ENCODE measurements at places on chromosomes 6 and 20.

- peak; percentile 85 for DNase-seq
Observed at GRCh38 chr6:109978174-109979032, at the start of gene GPR6. Gene GPR6, plus strand, starts transcription at chr6:109978311. Its CDS starts 802 bp downstream, at chr6:109979113.

DNA sequence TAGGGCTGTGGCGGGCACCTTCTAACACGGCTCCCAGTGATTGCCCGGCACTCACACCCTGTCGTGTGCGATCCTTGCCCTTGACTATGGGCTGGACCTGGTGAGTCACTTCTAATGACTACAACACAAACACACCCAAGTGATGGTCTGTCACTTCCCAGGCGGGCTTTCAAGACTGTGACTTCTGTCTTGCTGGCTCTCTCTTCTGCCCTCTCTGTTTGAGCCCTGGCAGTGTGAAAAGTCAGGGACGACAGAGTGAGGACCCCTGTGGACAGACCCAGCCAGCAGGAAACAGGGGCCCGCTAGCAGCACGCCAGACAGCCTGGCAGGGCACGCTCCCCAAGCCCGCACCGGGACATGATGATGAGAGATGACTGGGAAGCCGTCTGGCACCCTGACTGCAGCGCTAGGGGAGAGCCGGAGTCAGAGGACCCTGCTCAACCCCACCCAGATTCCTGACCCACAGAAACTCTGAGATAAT lies 43.0 kb downstream of the KIF16B start:
- no peak for DNase-seq

GRCh38 chr6:31652925-31653724 lies 664 bp upstream of the BAG6 start:
- peak; percentile 78 for DNase-seq

- no peak for DNase-seq
Observed at GRCh38 chr20:44516491-44516890, 5.4 kb downstream of the SERINC3 start.

GRCh38 chr6:84581494-84582259 lies 182.7 kb downstream of the TBX18 start:
- no peak for DNase-seq

DNA sequence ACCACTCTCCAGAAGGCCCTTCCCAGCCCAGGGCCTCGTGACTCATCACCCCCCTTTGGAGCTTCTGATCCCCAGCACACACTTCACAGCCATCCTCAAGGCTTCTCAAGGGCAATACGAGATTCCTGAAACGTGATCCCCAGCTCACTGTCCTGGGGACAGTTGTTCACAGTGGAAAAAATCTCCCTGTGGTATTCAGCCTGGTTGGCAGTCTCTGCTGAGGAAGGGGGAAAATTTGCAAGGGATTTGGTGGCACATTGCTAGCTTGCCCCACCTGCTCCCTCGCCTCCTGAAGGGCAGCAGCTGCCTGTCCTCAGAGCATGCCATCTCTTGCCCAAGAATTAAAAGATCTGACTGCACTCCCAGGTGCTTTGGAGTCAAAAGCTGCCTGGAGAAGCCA lies 20.7 kb upstream of the PKHD1 start:
- DNase-seq: no peak

- no peak for DNase-seq
Observed at GRCh38 chr6:21615504-21615903, 22.0 kb downstream of the SOX4 start.

DNA sequence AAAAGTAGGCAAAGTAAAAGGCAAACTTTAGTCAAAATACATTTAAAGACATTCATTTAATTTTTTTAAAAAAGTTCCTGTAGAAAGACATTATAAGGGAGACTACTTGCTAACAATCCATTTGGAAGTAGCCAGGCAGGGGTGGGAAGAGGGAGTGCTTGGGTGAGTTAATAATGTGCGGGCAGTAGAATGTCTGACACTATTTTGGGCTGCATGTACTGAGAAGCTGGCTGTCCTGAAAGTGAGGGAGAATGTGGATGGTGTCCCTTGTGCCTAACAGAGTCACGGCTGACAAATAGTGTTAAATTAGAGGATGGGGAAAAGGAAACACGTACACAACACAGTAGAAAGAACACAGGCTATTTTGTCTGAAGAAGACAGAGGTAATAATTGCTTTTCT lies 142.5 kb downstream of the LCA5 start:
- no peak for DNase-seq

DNA sequence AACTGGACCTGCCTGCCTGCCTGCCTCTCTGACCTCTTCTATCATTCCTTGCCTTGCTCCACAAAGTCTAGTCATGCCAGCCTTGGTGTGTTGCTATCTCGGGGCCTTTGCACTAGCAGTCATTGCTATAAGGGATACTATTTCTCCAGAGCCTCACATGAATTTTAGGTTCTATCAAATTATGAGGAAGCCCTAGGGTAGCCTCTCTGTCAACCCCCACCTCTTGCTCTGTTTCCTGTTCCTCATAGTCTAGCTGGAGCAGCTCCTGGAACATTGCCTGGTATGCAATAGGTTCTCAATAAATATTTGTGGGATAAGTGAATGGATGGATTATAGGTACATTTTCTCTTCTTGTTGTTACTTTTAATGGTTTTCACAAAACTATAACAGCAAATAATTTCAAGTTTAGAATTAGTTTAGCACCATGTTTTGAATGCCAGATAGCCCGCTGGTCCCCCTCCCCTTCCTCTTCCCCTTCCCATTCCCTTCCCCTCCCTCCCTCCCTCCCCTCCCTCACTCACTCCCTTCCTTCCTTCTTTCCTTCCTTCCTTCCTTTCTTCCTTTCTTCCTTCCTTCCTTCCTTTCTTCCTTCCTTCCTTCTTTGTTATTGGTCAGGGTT lies 46.9 kb upstream of the DTNBP1 start:
- DNase-seq: no peak

DNA sequence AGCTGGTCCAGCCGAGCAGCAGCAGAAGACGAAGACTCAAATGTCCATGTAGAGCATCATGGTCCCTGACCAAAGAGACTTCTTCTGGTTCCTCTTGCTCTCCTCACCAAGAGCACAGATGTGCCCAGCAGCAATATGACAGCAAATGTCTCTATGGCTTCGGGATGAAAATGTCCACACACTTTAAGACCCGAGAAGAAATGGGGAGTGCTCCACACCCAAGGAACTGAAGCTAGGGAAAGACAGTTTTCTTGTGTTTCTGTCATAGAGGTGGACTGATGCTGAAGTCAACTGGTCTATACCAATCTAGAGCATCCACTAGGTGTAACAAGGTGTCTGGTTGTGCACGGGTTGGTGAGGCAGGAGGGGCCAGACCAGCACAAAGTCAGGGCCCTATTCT lies 4.5 kb upstream of the CPNE1 start:
- DNase-seq: no peak

DNA sequence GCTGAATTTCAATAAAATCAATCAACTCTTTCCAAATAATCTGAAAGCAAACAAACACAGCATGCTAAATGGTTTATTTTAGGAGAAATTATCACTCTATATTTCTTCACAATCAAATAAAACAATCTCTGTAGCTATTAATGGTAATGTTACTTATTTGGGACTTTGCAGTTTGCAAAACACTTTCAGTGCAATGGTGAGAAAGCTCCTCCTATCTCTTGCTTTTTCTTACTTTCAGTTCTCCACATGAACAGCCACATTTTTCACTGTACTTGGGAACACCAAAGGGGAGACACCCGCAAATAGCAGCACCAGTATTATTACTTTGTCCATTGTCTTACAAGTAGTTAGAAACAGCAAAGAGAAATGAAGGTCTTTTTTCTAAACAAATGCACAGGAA lies 92.4 kb downstream of the DST start:
- DNase-seq: no peak

DNA sequence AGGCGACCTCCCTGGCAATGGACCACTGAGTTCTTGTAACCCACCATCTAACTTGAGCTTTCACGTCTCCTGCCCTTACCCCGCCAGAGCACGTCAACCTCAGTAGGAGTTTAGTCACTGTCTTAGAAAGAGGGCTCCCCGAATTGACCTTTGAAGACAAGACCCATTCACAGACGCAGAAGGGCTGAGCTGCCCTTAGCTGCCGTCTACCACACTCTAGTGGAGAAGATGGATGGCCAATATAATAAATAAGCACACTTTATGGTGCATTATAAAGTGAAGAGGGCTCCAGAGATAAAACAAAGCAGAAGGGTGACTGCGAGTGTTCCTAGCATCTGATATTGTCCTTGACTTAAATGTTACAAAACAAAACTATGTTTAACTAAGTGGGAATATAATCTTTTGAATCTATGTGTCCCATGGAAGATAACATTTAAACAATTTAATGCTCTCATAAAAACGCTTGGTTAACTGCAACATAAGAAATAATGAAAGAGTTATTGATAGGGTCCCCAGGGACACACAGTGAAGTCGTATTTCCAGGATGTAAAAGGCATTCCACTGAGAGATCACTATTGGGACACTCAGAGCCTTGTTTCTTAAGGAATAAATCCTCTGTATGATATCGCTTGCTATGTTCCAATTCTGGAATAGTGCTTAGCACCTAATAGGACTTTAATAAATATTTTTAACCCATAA lies 261.1 kb downstream of the THBS2 start:
- DNase-seq: no peak

- DNase-seq: peak; percentile 92
Observed at GRCh38 chr6:168370310-168370991, 50.9 kb upstream of the DACT2 start.

GRCh38 chr20:5590899-5591298 lies 159.3 kb upstream of the SHLD1 start:
- no peak for DNase-seq

GRCh38 chr6:145632971-145633370 lies 102.3 kb downstream of the EPM2A start:
- DNase-seq: no peak

DNA sequence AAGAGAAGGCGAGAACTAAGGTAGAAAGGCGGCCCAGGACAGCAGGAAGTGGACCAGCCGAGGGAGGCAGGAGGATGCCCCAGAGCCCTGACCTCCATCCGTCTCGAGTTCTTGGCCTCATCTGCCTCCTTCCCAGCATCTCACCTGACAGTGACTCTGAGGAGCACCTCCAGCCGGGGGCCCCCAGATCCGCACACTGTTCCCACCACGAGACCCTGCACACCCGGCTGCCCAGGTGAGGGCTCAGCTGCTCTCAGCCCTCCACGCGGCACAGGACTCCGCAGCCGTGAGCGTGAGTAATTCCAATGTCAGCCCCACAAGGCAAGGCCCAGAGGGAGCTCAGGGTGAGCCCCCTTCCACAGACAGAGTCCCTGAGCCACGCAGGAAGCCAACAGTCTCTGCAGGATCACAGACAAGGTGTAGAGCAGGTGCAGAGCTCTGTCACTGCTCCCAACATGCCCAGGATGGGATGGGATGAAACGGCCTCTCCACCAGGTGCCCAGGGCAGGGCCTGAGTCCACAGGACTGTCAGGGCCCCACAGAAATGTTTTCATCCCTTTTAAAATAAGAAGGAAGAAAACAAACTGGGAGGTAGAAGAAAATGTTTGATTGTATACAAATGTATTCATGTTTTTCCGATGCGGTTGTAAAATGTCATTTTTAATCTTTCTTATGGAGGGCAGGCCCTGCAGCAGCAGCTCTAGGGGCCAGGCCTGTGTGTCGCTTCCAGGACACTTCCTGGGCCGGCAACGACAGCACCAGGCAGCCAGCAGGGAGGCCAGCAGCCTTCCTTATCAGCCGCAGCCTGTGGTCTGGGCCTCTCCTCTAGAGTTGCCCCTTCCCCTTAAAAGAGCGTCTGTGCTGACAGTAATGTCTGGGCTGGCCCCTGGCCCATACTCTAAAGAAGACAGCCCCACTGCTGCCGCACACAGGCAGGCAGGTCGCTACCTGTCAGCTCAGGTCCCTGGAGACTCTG lies 66.9 kb downstream of the DLL1 start:
- DNase-seq: peak; percentile 13

DNA sequence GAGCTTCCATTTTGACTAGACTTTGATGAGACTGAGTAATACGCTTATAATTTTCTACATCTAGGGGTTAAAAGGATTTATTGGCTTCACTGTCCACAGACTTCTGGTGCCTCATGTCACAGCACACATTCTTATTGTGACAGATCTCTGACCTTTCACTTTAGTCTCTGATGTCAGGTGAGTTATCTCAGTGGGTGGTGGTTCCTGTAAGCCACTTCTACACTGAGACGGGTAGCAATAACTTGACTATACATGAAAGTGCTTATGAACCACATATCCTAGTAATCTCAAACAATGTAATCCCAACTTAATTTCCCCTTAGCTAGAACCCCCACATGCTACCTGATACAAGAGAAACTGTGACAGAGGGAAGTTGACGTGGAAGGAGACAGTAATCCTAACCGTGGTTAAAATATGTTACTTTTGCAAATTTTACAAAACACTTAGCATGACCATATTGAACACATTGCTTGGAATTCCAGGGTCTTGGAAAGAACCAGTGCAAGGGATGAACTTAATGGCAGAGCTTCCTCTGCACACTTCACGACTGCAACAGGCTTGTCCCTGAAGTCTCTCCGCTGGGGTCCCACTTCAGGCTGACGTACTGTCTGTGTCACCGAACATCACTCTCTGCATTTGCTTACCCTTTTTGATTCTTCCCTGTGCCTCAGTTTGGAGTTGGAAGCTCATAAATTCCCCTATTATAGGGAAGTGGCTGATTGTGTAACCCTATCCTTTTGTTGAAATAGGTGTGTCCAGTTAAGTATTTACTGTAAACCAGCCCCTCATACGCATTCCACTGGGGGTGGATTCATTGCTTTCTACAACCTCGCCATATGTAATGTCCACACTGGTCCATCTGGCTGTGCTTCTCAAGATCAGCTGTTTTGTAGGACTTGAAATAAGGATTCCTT lies 6.4 kb upstream of the TRIM40 start:
- no peak for DNase-seq

GRCh38 chr6:137192821-137193220 lies 19.4 kb upstream of the IL22RA2 start:
- DNase-seq: no peak

DNA sequence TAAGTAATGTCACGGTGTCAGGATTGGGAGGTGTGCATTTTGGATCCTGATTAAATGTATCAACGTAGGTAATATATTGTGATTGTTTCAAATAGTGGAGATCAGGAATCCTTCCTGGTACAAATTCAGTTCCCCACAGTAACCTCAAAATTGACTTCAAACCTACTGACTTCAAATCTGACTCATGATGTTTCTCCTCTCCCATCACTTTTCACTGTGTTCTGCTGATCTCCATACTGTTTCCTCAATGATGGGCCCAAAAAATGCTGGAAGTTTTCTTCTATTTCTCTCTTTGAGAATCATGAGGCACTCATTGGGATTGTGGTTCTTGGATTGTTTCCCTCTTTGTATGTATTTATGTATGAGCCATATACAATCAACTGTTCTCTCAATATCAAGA lies 35.9 kb downstream of the LAMA2 start:
- no peak for DNase-seq

- no peak for DNase-seq
Observed at GRCh38 chr6:20722455-20722854, 188.2 kb downstream of the CDKAL1 start.

DNA sequence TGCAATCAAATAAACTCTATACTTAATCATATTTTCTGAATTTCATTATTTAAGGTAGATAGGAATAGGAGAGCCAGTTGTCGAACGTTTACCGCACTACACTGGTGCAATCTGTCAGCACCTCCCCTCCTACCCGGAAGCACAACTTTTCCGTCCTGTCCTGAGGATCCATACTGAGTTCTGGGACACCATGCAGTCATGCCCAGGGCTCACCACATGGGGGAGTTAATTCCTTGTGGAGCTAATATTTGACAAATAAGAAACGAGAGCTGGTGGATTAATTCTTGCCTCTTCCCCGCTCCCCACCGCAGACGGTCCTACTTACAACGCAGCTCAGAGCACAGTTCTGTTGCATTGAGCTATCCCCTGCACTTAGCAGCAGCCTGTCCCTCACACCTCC lies 107.7 kb upstream of the RALGAPA2 start:
- peak; percentile 66 for DNase-seq

Measured in glutamatergic neuron (in vitro differentiated cells).